ENCODE measurements at places on chromosomes 1 and 21.

DNA sequence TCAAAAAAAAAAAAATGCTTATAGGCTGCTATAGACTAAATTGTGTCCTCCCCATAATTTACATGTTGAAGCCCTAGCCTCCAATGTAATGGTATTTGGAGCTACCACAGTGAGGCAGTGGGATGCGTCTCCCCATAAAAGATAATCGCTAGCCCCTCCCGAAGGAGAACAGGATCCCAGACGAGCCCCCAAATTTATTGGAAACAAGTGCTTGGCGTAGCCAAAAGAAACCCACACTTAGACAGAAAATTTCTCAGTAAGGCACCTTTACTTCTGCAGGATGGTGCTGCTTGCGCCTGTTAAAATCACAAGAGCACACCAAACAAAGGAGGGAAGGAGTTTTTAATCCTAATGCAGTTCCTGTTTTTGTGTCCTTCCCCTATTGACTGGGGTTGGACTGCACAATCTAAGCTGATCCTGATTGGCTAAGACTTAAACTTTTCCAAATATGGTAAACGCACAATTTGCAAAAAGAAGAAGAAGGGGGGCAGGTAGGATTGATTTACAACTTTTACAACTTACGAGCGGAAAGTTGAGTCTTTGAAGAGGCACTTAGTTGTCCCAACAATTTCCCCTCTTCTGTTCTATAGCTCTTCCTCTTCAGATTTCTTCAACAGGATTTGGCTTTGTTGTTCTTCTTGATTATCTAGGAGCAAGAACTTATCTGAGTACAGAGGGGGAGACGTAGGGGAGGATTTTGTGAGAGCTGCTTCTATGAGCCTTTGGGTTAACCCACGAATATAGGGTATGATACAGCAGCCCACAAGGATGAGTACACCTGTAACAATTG is 3.0 kb upstream of the IPP start:
- DNase-seq: no peak

GRCh38 chr1:7454052-7454815 is 316.9 kb upstream of the VAMP3 start:
- no peak for DNase-seq

GRCh38 chr1:118266436-118266835 is 81.4 kb upstream of the SPAG17 start:
- no peak for DNase-seq

- no peak for DNase-seq
These were observed 18.8 kb downstream of the SZRD1 start for GRCh38 chr1:16385659-16386453.

DNA sequence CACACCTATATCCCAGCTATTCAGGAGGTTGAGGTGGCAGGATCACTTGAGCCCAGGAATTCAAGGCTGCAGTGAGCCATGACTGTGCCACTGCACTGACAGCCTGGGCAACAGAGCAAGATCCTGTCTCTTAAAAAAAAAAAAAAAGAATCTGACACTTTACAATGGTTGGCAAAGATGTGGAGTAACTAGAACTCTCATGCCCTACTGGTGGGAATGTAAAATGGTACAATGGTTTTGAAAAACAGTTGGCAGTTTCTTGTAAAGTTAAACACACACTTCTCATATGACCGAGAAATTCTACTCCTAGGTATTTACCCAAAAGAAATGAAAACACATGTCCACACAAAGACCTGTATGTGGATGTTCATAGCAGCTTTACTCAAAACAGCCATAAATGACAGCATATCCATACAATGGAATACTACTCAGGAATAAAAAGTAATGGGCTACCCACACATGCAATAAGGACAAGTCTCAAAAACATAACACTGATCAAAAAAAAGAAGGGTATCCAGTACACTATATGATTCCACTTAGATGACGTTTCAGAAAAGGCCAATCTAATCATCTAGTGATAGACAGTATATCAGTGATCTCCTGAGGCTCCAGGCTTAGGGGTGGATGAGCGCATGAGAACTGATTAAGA is 58.1 kb downstream of the HLCS start:
- DNase-seq: no peak

DNA sequence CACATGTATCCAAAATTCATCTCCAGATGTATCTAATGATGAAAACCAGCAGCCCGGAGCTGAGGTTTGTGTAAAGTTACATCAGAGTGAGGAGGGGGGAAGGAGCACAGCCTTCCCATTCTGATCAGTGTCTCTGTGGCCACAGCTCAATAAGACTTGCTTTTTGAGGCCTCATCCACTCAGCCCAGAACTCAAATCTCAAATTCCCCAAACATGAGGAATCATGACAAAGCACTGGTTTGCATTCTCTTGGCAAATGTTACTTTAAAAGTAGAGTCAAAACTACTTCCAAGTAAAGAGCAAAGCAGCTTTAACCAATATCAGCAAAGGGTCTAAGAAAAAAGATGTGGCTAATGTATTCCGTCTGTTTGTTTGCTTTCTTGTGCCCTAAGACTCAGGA is 30.9 kb downstream of the CCN1 start:
- peak; percentile 87 for DNase-seq

GRCh38 chr1:180156201-180156600 is 1.5 kb downstream of the QSOX1 start:
- DNase-seq: no peak

GRCh38 chr1:30446095-30446494 is 277.3 kb downstream of the MATN1 start:
- no peak for DNase-seq

DNA sequence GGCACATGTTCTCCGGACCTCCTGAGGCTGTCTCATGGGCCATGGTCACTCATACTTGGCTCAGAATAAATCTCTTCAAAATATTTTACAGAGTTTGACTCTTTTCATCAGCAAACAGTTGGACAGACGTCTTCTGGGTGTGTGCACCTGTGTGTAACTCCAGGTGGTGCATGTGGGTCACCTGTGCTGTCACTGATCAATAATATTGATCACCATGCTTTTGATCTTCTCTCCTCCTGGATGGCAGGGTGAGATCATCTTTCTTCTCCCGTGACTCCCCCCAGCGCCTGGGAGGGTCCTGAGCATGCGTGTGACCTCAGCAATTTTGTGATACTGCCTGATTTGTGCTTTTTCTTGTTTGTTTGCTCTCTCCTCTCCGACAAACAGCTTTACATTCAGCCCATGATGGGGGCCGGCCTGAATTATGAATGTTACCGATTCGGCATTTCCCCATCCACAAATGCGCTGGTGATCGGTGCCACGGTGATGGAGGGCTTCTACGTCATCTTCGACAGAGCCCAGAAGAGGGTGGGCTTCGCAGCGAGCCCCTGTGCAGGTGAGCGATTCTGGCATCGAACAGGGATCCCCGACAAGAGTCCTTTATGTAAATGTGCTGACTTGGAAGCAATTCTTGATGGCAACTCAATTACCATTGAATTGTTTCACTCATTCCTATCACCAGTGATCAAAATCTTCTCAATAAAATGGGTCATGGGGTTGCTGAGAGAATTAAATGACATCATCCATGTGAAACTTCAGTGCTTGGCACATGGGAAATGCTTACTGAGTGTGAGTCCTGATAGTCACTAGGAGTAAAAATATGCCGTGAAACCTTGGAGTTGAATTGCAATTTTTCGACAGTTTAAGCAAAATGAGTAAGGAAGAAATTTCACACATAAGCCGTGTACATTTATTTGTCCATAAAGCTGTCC is 59.6 kb upstream of the FAM3B start:
- DNase-seq: no peak

GRCh38 chr1:6046279-6046678 is 591 bp downstream of the KCNAB2 start:
- no peak for DNase-seq

- no peak for DNase-seq
These were observed 89.5 kb upstream of the CSF3R start for GRCh38 chr1:36572142-36572715.

GRCh38 chr1:223129229-223129901 is 13.7 kb downstream of the TLR5 start:
- peak; percentile 40 for DNase-seq

DNA sequence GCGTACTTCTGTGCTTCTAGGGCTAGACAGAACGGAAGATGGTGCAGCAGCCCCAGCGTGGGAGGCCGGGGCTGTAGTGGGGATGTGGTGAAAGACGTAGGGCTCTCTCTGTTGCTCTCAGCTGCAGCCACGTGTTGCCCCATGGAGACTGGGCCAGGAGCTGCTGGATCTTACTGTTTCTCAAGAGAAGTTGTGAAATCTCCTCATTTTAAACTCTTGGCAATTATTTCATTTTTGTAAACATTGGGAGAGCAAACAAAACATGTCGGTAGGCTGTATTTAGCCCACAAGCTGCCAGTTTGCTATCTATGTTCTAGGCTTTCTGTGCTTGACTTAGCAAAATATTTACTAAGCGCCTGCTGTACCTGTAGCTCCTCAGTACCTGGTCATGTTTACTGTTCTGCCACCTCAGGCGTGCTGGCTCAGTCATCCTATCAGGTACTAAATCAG is 15.9 kb upstream of the ELOA start:
- DNase-seq: no peak

GRCh38 chr21:42107881-42108553 is 36.9 kb downstream of the UMODL1 start:
- DNase-seq: peak; percentile 57

DNA sequence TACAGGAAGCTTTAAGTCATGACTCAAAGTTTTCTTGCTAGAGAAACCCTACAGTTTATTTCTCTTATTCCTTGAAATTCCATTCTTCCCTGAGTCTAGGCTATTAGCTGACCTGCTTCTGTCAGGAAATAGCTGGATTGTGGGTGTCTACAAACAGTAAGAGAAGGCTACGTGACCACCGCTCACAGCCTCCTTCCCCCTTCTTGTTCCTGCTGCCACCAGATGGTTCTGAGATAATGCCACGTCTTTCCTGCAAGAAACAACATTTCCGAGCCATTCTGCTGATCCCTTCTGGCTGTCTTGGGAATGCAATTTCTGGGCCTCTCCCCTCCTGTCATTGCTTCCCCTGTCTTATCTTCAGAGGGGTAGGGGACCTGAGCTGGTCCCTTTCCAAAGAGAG is 128.9 kb upstream of the SGIP1 start:
- no peak for DNase-seq

- DNase-seq: peak; percentile 54
These were observed 485.3 kb upstream of the NFIA start for GRCh38 chr1:60596791-60597750.

GRCh38 chr1:78913950-78914349 is 92.6 kb downstream of the ADGRL4 start:
- no peak for DNase-seq

Measured in astrocyte of the spinal cord (primary cell).